ENCODE measurements at places on chromosomes 6 and 20. TPM values are rescaled to one million over a fixed set of nuclear protein-coding genes. Genes with fewer than 3 reads are reported as not detected.

- no peak for DNase-seq
Measured at GRCh38 chr6:30641048-30641447, 5.9 kb upstream of the C6orf136 start.

DNA sequence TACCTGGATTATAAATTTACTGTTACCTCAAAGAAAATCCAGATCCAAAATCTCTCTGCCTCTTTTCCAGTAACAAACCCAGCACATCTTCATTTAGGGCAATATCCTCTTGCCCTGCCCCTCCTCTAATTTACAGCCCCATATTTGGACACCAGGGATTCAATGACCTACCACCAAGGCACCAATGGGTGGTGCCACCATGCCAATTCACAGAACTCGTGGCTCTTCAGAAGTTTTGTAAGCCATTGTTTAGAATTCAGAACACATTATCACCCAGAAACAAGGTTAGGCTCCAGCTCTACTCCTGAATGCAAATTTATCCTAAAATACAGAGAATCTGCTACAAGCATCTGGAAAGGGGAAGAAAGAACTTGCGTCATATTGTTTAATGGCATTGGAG lies 67.8 kb upstream of the SASH1 start:
- no peak for DNase-seq

DNA sequence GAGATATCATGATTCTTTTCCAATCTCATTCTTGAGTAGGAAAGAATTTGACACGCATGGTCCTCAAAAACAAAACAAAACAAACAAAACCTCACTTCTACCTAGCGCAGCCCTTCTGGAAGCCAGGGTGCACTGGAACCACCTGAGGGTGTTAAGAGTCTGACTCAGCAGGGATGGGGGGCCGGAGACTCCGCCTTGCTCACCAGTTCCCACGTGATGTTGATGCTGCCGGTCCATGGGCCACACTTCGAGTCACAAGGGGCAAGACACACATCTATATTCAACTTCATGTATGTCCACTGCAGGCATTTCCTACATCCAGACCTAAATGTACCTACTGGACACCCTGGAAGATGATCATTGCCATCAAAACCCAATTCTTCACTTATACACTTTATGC lies 30.4 kb downstream of the BFSP1 start:
- no peak for DNase-seq

- DNase-seq, result peak; percentile 32
Measured at GRCh38 chr6:112881027-112881426, 533.9 kb downstream of the RFPL4B start.

Gene MCHR2
- polyA plus RNA-seq, result 0.53 TPM
